ENCODE measurements at places on chromosomes 16 and 17.

DNA sequence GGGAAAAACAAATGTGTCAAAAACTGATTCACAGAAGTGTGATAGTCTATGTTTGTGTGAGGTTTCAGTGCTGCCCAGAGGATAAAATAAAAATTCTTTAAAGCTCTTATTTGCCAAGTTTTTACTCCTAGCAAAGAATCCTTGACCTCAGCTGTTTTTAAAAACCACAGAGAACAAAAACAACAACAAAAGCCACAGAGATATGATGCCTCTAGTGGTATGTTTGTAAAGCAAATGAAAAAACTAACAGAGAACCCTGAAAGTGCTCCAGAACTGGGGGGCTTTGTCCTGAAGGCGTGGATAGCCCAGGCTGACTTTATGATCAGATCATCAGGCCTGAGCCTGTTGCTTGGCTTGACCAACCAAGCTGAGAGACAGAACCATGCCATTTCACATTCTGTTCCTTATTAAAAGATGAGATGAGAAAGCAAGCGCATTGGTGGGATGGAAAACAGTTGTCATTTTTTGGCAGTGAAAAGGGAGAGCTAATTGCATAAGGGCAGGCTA is 411.0 kb downstream of the CPPED1 start:
- no peak for DNase-seq

DNA sequence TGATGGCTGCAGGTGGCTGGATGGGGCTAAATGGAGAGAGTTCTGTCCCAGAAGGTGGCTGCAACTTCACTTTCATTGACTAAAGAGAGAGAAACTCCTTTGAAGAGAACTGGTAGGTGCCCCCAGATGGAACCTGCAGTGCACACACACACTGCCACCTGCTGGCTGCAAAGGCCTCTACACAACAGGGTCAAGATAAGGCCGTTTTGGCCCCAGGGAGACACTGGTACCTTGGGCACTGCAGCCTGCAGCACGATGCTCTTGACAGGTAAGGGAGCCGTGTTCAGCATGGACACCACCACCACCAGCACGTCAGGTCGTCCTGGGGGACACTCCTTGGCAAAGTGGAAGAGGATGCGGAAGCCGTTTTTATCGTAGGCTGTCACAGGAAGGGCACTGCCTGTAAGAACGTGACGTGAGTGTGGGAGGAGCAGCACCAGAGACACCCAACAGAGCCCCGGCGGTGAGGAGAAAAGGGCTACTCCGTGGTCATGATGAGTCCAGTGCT is 22.7 kb downstream of the GGA3 start:
- peak; percentile 75 for DNase-seq

DNA sequence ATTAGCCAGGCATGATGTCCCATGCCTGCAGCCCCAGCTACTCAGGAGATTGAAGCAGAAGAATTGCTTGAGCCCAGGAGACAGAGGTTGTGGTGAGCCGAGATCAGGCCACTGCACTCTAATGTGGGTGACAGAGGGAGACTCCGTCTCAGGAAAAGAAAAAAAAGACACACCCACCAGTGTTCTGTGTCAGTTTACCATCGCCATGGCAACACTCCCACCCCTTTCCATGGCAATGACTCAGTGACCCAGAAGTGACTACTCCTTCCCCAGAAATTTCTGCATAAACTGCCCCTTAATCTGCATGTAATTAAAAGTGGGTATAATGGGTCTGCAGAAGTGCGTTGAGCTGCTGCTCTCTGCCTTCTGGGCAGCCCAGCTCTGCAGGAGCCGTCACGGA is 4.0 kb upstream of the ZC3H18 start:
- peak; percentile 59 for DNase-seq

- DNase-seq: no peak
These were observed 747.5 kb upstream of the EEF2KMT start for GRCh38 chr16:5845046-5845445.

GRCh38 chr16:47499080-47499699 is 38.1 kb downstream of the PHKB start:
- DNase-seq: no peak

- DNase-seq: no peak
These were observed 219.7 kb downstream of the GSG1L start for GRCh38 chr16:27843800-27844199.
